ENCODE measurements at places on chromosomes 5 and 9.

DNA sequence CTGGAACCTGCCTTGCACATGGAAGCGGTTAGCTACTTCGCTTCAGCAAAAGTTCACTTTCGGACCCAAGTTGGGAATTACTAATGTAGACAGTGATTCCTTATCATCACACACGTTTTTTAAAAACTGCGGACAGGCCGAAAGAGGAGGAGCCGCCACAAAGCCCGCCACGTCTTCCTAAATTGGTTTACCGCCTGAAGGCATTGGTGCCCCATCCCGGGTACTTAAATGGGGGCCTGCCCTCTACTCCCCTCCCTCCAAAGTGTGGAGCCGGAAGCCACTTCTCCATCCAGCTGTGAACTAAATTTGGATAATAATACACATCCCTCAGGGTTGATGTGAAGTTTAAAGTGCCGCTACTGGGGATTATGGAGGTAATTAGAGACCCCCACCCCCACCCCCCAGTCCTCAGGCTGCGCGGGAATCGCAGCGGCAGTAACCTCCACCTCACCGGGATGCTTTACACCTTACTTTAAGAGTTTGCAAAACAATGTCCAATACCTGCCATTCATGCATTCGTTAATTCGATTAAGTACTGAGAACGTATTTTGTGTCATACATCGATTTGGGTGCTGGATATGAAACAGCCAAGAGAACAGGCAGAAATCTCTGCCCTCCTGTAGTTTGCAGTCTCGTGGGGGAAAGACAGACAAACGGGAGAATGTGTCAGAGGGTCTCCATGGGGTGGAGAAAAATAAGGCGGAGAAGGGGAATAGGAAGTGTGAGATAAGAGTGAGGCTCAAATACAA, 937 bp upstream of the MACROH2A1 start:
- DNase-seq = no peak

DNA sequence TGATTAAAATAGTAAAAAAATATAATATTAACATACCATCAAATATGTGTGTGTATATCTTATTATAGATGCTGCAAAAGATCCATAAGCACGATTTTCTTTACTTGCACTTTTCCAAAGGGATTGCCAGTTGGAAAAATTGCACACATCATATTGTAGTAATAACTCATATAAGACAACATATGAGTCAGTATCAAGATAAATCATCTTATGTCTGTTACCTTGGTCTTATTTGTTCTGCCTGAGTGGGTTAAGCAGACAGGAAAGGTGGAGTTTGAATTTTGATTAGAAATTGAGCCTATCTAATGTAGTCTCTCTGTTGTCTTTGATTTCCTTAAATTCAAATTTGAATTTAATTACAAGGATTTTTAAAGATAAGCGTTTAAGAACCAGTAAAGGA, 24.6 kb downstream of the LYSMD3 start:
- no peak for DNase-seq

GRCh38 chr5:74490814-74491213, 149.7 kb downstream of the ENC1 start:
- DNase-seq = no peak

DNA sequence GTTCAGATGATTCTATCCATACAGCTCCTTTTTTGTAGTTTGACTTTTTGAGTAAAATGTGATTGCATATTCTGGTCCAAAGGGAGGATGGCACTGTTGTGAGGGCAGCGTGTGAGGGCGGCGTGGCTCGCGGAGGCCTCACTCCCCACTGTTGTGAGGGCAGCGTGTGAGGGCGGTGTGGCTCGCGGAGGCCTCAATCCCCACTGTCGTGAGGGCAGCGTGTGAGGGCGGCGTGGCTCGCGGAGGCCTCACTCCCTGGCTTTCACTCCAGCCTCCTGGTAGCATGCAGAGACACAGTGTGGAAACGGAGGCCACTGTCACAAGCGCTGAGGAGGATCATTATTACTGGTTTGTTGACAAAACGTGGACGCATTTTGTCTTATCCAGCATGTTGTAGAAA, 79.0 kb downstream of the EHMT1 start:
- DNase-seq = no peak

- DNase-seq = no peak
Observed at GRCh38 chr5:15233566-15233965, 266.4 kb upstream of the FBXL7 start.

Measured in COR-L47 (cell line).